Right lung (tissue), 10 donors: ENCODE measurements at places on chromosomes 2 and 18.
A peak's percentile ranks its signal among the peaks of the same experiment; 100 is the strongest.

DNA sequence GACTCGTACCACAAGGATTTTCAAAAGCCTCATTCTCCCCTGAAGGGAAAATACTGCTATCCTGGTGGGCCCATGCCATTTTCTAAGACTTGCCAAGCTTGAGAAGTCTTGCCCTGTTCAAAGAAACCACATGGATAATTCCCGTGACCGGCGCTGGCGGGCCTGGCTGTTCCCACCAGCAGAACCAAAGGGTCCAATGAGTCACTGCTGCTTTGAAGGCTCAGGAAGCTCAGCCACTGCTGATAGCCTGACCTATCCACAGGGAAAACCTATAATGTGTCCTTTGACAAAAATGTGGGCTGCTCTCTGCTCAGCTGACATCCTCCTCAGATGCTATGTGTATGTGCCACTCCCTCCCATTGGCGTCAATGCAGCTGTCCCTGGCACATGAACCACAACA is 137.9 kb upstream of the RAB12 start:
- DNase-seq = no peak

DNA sequence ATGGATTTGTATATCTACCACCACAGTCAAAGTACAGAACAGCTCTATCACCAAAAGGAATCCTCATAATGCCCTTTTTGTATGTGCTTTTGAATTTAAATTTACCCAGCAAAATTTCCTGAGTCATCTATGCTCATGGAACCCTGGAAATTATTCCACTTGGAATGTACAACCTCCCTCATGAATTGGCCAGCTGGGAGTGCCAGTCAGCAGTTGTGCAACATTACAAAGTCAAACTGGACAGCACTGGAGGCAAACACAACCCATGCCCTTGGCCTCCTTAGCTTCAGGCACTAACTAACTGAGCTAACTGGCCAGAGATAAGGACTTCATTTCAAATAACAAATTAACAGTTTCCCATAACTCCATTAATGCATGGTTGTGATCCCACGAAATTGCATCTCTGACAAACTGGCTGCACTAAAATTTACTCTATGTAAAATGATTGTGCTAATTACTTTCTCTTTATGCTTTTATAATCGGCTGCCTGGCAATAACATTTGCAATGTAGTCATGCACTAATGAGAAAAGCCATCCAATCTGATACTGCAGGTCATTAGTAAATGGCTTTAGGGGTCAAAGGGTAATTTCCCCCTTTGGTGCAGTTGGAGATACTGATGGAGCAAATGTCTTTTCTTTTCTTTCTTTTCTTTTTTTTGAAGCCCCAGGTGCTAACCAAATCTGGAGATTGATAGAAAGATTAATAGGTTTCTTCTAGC is 270.5 kb downstream of the ACTR3 start:
- DNase-seq = no peak

GRCh38 chr2:150156415-150156814 is 331.1 kb downstream of the RND3 start:
- DNase-seq = no peak

- DNase-seq = no peak
Observed at GRCh38 chr2:4561196-4561595, 857.8 kb downstream of the DCDC2C start.

DNA sequence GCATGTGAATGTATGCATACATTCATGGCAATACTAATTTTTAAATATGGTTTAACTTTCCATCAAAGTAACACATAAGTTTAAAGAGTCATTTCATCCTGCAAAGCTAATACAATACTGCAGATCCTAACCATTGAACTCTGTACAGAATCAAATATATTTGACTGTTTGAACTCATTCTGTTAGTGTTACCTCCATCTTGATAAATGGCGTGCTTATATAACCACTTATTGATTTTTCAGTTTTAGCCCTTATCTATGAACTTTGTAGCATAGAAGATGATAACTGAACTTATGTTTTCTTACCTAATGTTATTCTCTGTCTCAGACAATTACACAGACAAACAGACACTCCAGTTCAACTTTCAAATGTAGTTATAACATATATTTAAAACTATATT is 731.0 kb upstream of the LRATD1 start:
- DNase-seq = no peak

- no peak for DNase-seq
Observed at GRCh38 chr18:36539674-36540231, 242.2 kb downstream of the FHOD3 start.

DNA sequence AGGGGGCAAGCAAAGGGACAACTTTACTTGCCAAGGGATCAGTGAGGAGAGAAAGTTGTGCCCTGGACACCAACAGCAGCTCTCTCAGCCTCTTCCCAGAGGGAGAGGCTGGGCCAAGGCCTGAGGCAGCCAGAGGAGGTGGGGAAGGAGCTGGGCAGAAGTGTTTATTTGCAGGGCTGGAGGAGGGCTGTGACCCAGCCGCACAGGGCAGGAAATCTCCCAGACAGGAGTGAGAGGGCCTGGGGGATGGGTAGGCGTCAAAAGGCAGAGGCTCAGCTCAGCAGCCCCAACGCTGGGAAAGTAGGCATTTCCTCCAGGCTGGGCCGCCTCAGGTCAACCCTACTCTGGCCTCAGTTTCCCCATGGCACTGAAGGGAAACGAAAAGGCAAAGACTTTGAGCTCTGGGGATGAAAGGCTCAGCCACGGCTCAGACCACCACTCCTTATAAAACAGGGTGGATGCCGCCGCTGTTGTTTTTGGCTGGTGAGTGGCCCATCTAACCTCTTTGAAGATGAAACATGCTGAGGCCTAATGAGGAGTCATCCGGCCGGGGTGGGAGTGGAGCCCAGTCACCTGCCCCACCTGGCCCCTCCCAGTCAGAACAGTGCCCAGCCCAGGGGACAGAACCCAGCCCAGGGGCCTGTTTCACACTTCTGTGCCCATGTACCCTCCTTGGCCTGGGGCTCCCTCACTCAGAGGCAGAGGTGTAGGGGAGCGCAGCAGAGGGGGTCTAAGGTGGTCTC is 21.9 kb upstream of the SEMA4C start:
- DNase-seq = no peak

DNA sequence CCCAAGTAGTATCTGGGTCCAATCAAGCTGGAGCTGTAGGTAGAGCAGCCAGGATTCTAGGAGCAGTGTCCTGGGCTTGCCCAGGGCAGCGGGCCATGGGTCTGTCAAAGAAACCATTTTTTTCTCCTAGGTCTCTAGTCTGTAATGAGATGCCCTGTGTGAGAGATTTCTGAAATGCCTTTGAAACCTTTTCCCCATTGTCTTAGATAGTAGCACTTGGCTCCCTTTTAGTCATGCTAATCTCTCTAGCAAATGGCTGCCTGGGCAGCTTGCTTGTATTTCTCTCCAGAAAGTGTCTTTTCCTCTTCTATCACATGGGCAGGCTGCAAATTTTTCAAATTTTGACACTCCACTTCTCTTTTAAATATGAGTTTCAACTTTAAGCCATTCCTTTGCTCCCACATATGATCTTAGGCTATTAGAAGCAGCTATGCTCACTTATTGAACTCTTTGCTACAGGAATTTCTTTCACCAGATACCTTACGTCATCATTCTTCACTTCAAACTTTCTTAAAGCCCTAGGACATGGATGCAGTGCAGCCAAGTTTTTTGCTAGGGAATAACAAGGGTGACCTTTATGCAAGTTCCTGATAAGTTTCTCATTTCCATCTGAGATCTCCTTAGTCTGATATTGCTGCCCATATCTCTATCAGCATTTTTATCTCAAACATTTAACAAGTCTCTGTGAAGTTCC is 890.2 kb upstream of the VRK2 start:
- DNase-seq = no peak

- no peak for DNase-seq
Observed at GRCh38 chr2:138493334-138493733, 8.2 kb upstream of the SPOPL start.

DNA sequence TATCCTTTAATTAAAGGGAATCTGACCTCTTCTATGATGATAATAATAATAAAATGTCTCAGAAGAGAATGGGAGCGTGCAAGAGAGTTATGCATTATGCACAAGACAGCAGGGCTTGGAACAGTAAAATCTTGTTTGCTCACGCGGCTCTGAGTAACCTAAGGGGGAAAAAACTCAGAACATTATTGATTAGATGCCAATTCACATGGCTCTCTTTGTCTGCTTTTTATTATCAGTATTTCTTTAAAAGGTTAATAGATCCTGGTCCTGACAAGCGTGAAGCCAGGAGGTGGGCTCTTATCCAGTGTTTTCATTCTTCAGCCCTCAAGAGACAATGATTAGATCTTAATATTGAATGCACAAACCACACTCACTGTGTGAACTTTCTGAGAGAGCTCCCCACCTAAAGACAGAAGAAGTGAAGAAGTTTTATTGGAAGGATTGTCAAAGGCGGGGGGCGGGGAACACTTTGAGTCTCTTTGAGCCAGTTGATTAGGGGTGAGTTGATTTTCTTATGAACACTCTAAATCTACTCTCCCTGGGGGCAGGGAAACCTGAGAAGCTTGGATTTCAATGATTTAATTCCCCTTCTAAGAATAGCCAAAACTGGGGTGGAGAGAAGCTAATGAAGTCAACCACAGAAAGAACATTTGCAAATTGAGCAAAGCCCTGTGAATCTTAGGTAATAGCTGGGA is 127.5 kb upstream of the CTAGE1 start:
- no peak for DNase-seq

- no peak for DNase-seq
Observed at GRCh38 chr18:51041677-51042352, 11.8 kb downstream of the SMAD4 start.

DNA sequence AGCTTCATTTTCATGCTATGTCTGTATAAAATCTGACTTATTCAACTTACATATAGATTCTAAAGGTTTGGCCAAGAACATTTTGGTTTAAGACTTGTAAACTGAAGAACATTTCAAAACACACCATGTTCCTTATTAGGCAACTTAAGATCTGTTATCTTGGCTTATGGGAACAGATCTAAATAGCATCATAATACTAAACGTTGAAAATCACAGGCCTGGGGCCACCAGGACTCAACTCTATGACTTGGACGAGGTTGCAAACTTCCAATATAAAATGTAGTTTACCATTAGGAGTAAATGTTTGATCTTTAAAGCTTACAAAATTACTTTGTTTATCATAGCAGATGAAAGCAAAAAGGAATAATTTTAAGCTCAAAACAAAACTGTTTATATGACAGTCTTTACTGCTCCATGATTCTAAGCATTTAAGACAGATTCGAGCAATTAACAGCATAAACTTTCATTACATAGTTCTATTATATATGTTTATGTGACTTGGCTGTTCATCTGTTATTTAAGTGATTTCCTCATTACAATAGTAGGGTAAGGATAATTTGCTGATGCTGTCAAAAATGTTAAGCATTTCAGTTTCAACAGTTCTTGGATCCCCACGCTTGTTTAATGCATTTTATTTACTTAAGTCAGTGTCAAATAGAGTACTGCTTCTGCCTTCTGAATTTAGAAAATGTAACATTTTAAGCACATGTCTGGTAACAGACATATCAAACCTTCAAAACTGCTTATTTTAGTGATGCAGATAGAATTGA is 8.3 kb downstream of the TCF4 start:
- DNase-seq = peak; percentile 35

- DNase-seq = no peak
Observed at GRCh38 chr2:184562532-184562931, 35.8 kb upstream of the ZNF804A start.

DNA sequence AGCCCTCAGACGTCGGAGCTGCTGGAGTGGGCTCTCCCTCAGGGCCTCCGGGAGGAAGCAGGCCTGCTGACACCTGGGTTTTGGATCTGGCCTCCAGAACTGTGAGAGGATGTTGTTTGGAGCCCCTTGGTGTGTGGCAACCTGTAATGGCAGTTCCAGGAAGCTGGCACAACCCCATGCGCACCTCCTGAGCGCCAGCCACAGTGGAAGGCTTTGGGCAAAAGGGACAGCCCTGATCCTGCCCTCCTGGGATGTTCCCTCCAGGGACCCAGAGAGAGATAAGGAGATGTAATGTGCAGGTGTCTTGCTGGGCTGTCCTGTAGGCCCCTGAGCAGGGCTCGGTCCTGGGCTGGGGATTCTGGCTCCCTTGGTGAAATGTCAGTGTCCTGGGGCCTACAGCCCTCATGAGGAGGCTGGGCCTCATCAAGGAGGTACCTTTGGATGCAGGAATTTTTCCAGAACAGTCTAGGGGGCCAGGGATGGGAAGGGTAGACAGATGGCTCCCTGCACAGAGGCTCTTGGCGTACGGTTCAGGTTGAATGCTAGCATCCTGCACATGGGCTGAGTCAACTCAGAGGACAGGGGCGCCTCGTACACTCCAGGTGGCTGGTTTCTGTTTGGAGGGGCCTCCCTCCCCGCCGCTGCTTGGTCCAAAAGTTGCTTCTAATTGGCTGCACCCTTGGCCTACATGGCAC is 61.1 kb downstream of the ASB1 start:
- no peak for DNase-seq

DNA sequence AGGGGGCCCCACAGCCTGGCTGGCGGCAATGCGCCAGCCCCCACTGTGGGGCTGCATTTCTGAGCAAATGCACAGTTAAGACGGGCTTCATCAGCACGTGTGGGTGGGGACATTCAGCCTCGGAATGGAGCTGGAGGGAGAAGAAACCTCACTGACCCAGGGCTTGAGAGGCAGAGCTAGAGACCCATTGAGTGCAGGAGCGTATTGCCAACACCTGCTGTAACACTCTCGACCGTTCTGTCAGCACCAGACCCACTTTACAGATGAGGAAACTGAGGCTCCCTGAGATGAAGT is 200.9 kb upstream of the RAB6C start:
- no peak for DNase-seq

DNA sequence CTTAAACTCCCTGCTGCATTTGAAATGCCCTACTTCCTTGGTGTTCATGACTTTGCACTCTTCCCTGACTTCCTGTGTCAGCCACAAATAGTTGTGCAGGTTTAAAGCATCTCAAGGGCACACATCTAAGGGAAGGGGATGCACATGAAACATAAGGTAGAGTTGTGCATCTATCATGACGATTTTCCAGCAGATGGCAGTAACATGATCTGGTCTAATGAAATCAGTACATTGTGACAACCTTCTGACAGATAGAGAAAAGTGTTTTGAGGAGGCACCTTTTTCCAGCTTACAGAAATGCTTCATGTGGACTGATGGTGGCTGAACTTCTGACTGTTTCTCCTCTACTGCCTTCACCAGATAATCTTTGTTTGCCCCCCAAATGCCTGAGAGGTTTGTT is 238.9 kb downstream of the XIRP2 start:
- DNase-seq = no peak

DNA sequence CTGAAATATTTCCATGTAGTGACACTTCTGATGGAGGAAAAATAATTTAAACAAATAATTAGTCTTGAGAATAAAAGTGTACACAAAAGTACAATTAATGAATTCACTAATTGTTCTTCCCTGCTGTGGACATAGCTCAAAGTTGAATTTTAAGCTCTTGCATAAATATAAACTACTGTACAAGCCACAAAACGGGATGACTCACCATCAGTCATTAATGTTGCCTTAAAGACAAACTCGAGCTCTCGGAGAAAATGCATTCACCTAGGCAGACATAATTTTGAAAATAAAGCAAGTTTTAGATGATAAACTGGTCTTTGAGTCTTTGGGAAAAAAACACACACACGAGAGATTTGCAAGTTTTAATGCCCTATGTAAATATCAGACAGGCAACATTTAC is 436.4 kb downstream of the ZNF521 start:
- no peak for DNase-seq

- DNase-seq = peak; percentile 66
Observed at GRCh38 chr2:82790206-82791021, 1668.7 kb downstream of the SUCLG1 start.
